ENCODE measurements at places on chromosomes 3 and 15.

DNA sequence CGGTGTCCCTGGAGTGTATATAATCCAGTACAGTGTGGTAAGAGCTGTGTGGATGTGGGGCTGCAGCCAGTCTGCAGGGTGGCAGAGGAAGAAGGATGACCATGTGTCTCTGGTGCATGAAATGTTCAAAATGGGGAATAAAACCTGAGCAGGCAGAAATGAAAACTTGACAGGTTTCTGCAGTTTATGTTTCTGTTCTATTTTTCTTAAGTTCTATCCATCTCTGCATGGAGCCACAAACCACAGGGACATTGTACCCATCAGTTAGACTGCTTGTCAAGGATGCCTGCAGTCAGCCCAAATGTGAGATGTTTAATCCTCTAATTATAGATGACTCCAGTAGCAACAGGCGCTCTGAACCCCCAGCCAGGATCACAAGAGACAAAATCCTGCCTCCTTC, 216.7 kb downstream of the IL20RB start:
- no peak for DNase-seq

DNA sequence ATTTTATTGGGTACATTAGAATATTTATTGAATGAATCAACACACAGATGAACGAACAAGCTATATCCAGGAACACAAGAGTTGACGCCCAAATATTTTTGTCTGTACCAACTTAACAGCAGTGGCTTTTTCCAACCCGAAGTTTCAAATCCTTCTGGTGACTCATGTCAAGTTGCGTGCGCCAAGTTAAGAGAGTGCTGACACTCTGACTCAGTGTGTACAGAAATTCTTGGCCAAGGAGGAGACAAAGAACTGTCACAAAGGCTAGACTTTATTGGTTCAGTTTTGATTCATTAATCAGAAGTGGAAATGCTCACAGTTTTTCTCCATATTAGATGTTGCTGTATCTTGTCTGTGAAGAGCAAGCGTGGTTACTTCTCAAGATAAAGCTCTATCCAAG, 59.6 kb upstream of the TSC22D2 start:
- DNase-seq: no peak

DNA sequence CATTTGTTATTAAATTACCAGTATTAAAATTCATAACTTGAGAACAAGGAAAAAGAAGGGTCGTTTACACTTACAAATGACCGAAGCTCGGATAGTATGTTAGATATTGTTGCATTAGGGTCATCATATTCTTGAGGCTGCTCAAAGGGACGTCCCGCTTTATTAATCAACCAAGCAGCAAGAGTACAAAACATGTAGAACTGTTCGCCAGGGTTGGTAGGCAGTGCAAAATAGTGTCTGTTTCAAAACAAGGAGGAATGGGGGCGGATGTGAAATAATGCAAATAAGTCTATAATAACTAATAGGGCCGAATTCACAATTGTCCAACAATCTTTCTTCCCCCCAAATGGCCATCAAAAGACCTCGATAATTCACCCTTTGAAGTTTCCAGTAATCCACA, 2.9 kb downstream of the IFT57 start:
- DNase-seq: no peak

- DNase-seq: no peak
These were observed 65.6 kb downstream of the SUMF1 start for GRCh38 chr3:4401441-4401840.

DNA sequence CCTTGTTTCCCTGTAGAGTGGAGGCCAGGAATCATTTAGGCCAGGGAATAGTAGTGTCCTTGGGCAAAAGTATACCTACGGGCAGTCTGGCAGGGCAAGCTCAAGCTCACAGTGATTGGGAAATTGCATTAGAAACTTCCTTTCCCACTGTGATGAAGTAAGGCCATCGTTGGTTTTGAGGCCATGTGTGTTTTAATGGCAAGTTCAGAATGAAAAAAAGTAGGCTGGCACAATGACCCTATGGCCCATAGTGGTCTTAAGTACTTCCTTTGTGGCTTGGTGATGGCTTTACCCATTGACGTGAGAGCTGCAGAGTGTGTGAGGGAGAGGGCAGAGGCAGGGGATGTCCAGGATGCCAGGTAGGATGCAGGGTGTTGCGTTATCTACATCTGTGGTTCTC, 28.8 kb downstream of the LIMD1 start:
- peak; percentile 56 for DNase-seq

- no peak for DNase-seq
These were observed 227.2 kb downstream of the SQOR start for GRCh38 chr15:45862034-45862433.

GRCh38 chr3:157026091-157026490, 133.9 kb downstream of the CCNL1 start:
- no peak for DNase-seq

DNA sequence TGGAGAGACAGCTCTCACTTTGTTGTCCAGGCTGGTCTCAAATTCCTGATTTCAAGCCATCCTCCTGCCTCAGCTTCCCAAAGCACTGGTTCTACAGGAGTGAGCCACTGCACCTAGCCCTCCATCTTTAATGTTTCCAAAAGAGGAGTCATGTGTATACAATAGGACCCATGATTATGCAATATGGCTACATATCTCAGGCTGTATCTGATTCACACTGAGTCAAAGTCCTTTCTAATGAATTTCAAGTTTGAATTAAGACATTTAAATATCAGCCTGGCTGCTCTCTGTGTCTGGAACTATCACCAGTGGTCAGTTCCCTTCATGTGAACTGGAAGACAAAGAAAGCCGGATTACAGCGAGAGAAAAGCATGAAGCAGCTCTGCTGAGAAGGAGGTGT, 90.5 kb downstream of the MINAR1 start:
- no peak for DNase-seq

DNA sequence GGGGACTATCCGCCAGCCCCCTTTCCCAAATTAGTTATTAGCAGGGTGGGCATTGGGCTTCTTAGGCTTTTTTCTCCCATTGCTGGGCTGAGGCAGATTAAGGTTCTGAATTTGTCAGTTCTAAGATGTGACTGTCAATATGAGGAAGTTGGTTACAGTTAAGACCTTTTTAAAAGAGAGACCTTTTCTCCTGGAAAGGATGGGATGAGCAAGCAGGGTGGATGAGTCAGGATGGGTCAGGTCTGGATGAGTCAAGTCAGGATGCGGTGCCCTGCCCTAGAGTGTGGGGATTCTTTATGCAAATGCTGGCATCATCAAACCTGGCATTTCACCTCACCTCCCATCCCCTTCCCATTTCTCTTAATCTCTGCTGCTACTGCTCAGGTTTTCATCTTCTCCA, 1.9 kb downstream of the AEN start:
- DNase-seq: no peak

DNA sequence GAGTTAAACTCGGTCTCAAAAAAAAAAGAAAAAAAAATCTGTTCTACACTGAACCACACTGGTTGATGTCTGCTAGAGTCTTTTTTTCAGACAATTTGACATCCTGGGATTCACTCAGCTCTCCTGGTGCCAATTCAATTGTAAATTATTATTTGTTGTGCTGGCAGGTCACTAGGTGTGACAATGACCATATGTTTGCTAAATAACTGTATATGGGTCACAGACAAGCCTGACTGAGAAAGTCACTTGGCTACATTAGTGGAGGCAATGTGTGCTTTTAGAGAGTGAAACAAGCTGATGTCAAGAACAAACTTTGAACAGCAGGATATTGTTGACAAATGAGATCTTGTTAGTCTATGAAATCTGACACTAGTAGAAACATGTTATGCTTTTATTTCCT, 1379.1 kb downstream of the ZPLD1 start:
- DNase-seq: no peak

GRCh38 chr3:101036676-101037075, 43.5 kb upstream of the ABI3BP start:
- DNase-seq: no peak

DNA sequence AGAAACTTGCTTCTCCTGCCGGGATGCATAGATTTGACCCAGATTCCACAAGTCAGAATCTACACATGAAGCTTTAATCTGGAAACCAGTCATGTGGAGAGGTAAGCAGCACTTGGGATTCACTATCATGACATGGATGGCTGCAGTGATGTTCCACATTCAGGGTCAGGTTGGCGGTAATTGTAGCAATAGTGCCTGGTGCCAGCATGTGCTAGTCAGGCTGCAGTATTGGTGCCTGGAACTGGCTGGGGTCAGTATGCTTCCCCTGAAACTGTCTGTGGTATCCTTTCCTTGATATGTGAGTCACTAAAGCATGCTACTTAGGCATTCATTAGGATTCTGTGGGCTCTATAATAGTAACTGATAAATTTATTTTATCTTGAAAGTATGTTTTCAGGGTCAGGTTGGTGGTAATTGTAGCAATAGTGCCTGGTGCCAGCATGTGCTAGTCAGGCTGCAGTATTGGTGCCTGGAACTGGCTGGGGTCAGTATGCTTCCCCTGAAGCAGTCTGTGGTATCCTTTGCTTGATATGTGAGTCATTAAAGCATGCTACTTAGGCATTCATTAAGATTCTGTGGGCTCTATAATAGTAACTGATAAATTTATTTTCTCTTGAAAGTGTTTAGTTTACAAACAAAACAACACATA, 1439.2 kb downstream of the ZPLD1 start:
- DNase-seq: no peak

DNA sequence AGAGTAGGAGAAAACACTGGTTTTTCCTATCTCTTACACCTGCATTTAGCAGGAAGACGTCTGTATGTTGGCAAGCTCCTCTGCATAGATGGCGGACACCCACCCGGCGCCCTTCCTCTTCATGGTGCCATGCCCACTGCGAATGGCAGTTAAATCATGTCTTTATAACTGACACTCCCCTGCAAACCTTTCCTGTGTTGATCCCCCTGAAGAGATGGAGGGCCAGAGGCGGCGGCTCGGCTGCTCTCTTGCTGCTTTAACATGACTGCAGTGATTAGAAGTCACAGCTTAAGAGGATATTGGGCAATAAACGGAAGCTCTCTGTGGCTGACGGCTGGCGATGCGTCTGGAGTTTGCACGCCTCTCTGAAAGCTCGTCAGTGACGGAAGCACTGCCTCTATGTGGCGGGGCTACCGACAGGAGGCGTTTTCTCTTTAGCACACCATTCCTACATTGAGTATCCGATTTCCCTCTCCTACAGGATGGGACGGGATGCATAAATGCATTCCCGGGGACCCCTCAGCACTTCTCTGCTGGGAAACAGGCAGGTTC, 25.5 kb upstream of the SNRPA1 start:
- DNase-seq: peak; percentile 90

- DNase-seq: no peak
These were observed 18.6 kb downstream of the MESP2 start for GRCh38 chr15:89794627-89795241.

GRCh38 chr15:60396100-60396499, 1.7 kb downstream of the ANXA2 start:
- no peak for DNase-seq

DNA sequence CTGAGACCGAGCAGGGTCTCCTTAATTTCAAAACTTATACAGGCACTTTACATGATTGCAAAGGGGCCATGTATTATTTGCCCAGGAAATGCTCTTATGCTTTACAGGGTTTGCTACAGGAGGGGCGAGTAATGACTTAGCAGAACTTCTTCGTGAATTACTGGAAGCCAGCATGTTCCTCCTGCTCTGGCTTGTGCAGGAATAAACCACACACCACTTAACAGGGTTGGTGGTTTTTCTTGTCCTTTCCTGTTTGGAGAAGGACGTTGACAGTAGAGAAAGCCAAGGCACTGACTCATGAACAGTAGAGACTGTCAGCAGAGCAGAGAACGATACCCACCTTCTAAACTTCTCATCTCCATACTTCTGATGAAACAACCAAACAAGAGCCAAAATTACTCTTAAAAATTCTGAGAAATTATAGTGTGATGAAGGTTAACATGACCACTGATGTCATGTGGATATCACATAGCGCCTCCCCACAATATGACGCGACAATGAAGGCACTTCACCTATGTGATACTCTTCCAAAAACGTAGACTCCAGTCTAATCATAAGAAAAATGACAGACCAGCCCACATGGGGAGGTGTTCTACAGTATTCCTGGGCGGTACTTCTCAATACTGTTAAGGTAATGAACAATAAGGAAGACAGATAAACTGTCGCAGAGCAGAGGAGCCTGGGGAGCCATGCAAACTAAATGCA, 24.7 kb upstream of the MCTP2 start:
- peak; percentile 96 for DNase-seq

DNA sequence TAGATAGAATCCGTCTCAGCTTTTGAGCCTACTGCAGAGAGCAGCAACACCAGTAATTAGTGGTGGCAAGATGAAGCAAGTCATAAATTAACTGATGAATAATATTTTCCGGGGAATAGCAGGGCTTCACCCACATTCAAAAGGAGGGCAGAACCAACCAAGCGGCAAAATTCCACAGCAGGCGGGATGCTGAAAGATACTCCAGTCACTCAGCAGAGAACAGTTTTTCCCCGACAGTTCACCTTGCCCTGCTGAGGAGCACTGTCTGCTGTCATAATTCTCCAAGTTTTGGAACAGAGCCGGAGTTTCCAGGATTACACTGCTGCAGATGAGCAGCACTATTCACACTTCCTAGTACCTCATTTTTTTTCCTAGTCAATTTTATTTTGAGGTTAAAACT, 274.7 kb downstream of the CD47 start:
- no peak for DNase-seq

GRCh38 chr15:79172032-79172481, 81.5 kb upstream of the RASGRF1 start:
- peak; percentile 12 for DNase-seq

GRCh38 chr15:71677766-71678165, 132.6 kb upstream of the NR2E3 start:
- DNase-seq: no peak

GRCh38 chr3:53616321-53616720, 121.9 kb downstream of the CACNA1D start:
- no peak for DNase-seq

DNA sequence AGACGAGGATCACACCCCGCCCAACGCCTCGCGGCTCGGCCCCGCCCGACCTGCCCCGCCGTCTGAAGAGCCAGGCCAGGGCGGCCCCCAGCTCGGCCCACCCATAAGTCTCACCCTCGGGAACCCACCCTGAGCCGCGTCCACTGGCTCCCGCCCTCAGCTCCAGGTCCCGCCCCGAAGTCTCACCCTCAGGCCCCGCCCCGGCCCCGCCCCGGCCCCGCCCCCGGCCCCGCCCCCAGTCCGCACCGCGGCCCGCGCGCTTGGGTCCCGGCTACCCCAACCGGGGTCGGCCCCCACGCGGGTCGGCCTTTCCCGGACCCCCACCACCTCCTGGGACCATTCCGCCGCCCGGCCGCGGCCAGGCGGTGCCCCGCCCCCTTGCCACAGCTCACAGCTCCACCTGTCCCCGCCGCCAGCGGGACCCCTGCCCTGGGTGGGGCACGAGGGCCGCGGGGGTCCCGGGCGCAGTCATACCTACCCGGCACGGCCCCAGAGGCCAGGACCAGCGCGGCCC, 489 bp downstream of the CSPG5 start:
- peak; percentile 73 for DNase-seq

DNA sequence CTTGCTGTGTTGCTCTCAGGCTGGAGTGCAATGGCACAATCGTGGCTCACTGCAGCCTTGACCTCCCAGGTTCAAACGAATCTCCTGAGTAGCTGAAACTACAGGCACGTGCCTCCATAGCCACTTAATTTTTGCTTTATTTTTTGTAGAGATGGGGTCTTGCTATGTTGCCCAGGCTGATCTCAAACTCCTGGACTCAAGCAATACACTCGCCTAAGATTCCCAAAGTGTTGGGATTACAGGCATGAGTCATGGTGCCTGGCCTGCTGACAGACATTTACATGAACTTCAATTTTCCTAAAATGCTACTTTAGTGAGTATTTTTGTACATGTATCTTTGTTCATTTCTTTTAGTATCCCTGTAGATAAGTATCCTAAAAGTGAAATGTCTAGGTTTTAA, 132.3 kb downstream of the SUCLG2 start:
- no peak for DNase-seq
